NCI-H226 (cell line): ENCODE measurements at places on chromosomes 12 and 14.

DNA sequence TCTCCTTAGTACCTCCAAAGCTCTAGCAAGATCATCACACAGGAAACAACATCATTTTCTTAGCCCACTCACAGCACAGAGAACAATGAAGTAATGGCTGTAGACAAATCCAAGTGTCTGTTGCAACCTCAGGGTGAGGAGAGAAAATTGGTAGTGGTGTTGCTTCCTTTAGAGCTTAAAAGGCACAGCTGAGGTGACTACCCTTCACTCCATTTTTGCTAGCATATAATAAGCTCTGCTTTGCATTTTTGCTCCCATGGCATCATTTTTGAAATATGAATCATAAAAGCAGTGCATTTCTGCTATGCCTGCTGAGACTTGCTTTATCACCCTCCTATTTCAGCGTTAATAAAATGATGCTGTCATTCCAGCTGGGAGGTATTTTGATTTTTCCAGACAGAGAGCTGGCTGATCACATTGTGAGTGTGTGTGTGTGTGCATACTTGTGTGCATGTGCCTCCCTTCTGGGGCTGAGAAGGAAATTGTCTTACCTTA is 18.5 kb upstream of the PCNX1 start:
- DNase-seq = peak; percentile 68

DNA sequence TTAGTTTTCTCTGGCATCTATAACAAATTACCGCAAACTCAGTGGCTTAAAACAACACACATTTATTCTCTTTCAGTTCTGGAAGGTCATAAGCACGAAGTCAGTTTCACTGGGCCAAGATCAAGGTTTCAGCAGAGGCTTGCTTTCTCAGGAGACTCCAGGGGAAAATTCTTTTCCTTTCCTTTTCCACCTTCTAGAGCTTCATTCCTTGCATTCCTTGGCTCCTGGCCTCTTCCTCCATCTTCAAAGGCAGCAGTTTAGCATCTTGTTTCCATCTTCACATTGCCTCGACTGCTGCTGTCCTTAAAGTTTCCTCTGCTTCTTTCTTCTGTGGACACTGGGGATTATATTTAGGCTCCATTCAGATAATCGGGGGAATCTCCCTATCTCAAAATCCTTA is 106.1 kb downstream of the PDE3A start:
- no peak for DNase-seq

DNA sequence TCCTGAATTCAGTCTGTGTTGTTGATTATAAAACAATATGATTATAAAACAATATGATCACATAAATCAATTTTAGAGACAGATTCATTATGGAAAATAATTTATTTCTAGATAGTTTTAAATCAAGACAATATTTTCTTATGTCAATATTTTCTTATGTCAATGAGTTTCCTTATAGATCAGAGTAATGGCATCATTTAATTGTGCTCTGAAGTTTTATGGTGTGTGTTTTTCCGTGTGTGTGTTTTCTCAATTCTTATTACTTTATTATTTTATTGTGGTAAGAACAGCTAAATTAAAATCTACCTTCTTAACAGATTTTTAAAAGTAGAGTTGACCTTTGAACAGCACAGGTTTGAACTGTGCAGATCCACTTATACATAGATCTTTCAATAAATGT is 105.3 kb upstream of the SLCO1B1 start:
- no peak for DNase-seq

DNA sequence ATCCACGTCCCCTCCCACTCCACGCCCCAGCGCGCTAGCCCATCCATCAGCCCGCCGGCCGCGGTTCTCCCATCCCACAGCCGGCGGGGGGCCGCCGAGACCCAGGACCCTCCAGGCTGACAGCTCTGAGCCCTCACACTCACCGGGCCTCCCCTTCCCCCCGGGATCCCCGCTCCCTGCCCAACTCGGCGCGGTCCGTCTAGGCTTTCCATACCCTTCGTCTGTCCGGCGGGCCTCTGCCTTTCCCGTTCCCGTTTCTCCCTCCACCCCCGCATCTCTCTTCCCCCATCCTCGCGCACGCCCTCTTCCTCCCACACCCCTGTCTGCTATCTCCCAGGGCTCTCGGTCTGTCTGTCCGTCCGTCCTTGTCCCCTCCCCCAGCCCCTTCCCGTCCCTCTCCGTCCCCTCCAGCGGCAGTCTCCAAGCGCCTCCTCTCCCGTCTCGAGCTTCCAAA is 726 bp downstream of the ZFHX2 start:
- no peak for DNase-seq

DNA sequence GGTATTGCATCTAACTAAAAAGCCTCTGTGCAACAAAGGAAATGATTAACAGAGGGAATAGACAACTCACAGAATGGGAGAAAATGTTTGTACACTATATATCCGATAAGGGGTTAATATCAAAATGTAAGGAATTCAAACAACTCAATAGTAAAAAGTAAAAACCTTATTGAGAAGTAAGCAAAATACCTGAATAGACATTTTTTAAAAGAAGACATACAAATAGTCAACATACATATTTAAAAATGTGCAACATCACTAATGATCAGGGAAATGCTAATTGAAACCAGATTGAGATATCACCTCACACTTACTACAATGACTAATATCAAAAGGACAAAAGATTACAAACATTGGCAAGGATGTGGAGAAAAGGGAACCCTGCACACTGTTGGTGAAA is 31.9 kb upstream of the LGR5 start:
- DNase-seq = no peak

- no peak for DNase-seq
Measured at GRCh38 chr14:69666690-69667211, 55.4 kb downstream of the SUSD6 start.

GRCh38 chr12:11811008-11811407 is 161.5 kb downstream of the ETV6 start:
- no peak for DNase-seq

GRCh38 chr14:87149583-87150354 is 843.2 kb downstream of the GALC start:
- no peak for DNase-seq

DNA sequence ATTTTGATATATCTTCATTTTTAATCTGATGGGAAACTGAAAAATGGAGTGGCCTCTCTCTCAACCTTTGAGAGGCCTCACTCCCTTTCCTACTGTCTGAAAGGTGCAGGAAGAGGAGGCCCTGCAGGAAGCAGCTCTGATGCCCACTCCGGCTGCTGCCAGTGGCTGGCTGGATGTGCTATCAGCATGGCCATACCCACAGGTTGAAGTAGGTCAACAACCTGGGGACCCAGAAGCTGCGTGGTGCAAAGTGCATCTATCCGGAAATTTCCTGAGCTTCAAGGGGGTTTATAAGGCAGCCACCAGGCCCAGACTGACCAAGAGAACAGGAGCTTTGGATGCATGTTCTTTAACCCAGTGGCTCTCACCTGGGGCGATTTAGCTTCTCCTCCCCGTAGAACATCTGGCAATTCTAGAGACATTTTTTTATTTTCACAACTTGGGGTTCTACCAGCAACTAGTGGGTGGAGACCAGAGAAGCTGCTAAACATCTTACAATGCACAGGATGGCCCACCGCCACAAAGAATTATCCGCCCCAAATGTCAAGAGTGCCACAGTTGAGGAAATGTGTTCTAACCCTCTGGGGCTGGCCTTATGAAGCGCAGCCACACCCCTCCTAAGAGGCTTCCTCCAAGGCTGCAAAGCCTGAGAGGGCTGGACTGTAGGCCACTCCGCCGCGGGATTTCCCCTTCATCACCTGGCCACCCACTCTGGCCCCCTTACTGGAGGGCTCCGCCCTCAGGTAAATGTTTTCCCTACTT is 8.2 kb upstream of the BATF start:
- DNase-seq = no peak

GRCh38 chr12:126488806-126489205 is 1423.6 kb downstream of the AACS start:
- DNase-seq = no peak

DNA sequence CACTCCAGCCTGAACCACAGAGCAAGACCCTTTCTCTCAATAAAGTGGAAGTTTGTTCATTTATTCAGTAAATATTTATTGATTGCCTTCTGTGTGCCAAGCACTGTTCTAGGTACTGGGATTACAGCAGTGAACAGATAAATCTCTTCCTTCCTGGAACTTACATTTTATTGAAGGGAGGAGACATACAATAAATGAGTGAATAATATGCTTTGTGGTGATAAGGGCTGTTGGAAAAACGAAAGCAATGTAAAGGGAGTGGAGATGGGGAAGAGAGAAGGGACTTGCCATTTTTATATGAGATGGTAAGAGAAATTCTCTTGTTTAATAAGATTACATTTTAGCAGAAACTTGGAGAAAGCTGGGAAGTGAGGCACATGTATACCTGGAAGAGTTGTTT is 1.6 kb downstream of the GSKIP start:
- DNase-seq = no peak

DNA sequence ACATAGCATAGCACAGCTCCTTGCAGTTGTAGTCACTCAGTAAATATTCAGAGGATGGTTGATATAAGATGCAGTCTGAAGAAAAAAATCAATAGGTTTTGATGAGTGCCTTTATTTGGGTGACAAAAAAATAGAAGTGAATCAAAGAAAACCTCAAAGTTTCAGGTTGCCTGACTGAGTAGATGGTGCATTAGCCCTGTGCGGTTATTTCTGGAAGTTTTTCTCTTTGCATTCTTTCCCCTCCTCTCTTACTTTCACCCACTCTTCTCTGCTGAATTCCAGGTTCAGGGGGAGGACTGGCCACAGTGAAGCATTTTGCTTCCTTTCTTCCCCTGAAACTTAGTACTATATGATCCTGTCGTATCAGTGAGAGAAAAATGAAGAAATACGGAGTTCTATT is 28.6 kb downstream of the TRHDE start:
- no peak for DNase-seq

DNA sequence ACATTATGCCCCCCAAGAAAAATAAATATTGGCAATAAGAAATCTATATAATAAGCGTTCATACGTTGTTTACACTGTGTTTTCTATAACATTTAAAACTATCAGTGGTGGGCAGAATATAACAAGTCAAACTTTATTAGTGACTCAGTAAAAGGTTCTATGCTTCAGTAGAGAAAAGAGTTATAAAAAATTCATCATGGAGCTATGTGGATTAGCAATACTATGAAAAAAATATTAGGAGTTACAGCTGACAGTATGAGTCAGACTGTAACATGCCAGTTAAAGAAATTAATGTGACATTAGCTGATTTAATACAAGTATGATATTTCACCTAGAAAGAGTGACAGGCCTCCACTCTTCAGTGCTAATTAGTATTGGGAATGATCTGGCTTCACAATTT is 125.1 kb upstream of the GARIN6 start:
- no peak for DNase-seq

DNA sequence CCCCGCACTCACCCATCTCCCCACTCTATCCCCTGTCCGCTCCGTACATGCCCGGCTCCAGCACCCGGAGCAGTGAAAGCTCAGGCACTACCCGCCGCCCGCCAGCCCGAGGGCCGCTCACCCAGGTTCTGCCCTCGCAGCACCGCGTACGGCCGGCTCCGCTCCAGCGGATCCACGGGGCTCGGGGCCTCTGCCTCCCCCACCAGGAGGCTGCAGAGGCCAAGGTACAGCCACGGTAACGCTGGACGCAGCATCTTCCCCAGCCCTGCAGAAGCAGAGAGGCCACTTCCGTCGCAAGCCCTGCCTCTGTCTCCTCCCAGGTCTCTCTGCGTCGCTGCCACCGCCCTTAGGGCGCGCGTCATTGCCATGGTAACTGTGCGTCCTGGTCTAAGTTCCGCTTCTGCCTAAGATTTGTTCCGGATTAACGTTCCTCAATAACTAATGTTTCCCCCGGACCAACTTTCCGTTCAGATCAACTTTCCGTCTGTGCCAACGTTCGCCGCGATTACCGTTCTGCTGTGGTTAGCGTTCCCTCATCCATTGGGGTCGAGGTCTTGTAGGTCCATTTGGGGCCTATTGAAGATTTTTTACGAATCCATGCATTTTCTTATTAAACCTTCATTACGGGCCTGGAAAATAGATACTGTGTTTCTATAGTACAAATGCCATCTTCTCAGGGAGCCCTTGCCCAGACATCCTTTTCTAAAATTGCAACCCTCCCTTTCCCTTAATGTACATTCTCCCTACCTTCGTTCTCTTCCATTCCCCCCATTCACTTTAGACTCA is at the start of gene C12orf76:
Gene C12orf76 (minus strand): TSS at position 281 of the 786 bp plus-strand sequence. CDS start 27 bp downstream, at position 254.
- peak; percentile 94 for DNase-seq

- peak; percentile 11 for DNase-seq
Measured at GRCh38 chr12:107903341-107904061, 129.0 kb downstream of the ASCL4 start.

DNA sequence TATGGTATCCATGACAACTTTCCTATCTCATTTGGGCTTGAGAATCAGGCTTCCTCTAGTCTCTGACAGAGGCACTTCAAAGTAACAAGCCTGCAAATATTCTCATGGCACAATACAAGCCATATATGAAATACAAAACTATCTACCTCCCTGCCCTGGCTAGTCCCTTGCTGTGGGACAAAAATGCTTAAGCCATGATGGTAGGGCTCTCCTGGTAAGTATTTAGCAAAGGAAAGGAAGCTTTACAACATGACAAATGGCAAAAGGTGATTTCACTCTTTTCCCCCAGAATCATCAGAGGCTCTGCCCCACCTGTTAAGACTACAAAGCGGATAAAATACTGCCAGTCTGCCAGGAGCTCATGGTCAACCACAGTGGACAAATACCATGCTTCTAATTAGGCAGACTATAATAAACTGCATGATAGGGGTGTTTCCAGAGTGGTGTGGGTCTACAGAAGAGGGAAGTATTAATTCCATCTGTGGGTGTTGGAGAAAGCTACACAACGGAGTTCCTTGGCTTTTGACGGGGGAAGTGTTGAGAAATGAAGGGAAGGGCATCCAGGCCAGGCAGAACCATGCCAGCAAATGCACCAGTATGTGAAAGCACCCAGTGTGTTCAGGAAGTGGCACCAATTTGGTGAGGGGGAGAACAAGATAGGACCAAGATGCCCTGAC is 92.9 kb downstream of the SPTSSA start:
- DNase-seq = no peak

GRCh38 chr14:78181270-78181669 is 11.1 kb downstream of the NRXN3 start:
- DNase-seq = no peak

GRCh38 chr12:67459173-67459572 is 189.4 kb upstream of the DYRK2 start:
- DNase-seq = no peak

DNA sequence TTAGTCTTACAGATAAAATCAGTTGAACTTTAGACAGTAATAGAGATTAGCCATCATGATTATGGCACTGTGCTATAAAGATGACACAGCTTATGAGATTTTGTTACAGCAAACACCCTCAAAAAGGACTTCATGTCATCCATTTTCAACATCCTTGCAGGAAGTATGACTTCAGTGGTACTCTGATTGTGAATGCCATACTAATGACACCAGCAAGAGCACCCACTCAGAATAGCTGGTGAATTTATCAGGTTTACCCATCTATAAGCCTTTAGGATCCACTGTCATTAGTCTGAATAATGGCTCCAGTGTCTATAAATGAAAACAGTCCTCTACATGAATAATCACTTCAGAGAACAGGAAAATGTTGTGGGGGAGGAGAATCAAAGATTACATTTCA is 615.2 kb downstream of the RPS29 start:
- peak; percentile 48 for DNase-seq
